Natural killer cell (primary cell): ENCODE measurements at places on chromosomes 6 and 20.

DNA sequence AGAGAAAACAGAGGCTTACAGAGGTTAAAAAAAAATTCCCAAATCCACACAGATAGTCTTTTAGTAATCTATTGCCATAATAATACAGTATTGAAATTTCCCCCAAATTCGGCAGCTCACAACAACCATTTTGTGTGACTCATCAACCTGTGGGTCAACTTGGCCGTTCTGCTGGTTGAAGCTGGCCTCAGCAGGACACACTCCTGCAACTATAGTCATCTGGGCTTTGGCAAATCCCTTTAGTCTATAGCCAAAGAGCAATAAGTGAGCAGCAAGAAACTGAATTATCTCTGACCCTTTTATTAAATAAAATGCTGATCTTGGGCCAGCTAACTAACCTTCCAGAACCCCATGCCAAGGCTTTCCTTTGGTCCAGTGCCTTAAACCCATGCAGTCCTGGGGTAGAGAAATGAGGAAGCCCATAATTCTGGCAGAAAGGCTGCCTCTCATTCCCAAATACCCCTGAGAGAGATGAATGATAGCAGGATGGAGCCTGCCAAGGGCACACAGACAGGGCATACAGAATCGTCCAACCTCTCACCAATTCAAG is 17.2 kb upstream of the SNAP25 start:
- no peak for DNase-seq
- no peaks in the 10 kb centered on the region for H3K4me1 ChIP-seq
- H3K4me3 ChIP-seq = no peak overlapping the region

GRCh38 chr6:109260701-109261100 is 121.6 kb downstream of the CD164 start:
- no peak overlapping the region for H3K4me3 ChIP-seq
- H3K27me3 ChIP-seq = no peaks in the 10 kb centered on the region
- no peaks in the 10 kb centered on the region for H3K4me1 ChIP-seq

DNA sequence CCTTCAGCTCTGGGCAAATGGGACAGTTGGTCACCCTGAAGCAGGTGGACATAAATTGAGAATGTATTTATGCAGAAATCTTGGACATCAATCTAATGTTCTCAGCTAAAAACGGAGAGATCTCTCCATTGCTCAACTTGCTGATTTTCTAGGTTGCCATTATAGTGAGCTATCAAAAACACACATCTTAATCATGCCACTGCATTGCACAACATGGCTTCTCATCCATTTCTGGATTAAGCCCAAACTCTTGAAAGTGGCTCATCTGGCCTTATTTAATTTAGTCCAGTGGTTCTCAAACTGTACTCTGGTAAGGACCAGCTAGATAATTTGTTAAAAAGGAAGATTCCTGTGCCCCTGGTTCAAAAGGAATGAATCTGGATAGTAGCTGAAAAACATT is 324.9 kb upstream of the CITED2 start:
- H3K36me3 ChIP-seq = no peaks in the 10 kb centered on the region
- H3K4me1 ChIP-seq = peaks cover 3% of the 10 kb centered on the region
- no peak for DNase-seq
- H3K4me3 ChIP-seq = no peak overlapping the region
- H3K27ac ChIP-seq = no peak overlapping the region

DNA sequence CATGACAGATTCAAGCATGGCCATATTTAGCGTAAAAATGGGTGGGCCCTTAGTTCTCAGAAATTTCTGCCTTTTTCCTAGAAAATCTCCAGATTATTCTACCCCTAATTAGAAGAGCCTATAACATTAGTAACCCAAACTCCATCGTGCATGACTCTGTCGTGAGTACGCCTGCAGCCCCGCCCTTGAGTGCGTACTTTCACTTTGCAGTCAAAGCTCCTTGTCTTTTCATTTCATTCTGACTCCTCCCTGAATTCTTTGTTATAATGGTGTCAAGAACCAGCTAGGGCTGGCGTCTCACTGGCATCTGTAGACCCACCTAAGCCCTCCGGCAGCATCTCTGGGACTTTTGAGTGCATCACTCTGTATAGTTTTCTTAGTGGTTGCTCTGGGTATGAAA is 61.7 kb upstream of the NOX3 start:
- DNase-seq = no peak
- H3K36me3 ChIP-seq = no peaks in the 10 kb centered on the region
- H3K4me3 ChIP-seq = no peak overlapping the region
- no peak overlapping the region for H3K27ac ChIP-seq
- H3K4me1 ChIP-seq = no peaks in the 10 kb centered on the region
- no peaks in the 10 kb centered on the region for H3K27me3 ChIP-seq

DNA sequence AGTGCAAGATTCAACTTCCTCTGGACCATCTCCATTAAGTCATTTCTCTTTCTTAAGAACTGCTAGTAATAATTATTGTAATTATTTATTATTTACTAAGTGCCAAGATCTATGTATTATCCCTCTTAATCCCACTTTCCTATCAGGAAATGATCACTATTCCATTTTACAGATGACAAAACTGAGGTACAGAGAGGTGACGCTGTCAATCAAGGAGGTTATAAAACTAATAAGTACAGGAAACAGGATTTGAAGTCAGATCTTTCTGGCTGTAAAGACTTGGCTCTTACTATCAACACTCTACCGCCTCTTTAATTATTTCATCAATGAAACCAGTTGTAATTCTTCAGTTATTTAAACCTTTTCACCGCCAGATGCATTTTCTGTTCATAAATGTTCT is 37.4 kb downstream of the BLOC1S5 start:
- H3K4me3 ChIP-seq = no peak overlapping the region
- no peak for DNase-seq
- H3K27ac ChIP-seq = no peak overlapping the region

GRCh38 chr20:15319439-15319838 is 982.0 kb upstream of the FLRT3 start:
- no peak overlapping the region for H3K27ac ChIP-seq
- DNase-seq = no peak
- H3K4me1 ChIP-seq = no peaks in the 10 kb centered on the region
- H3K36me3 ChIP-seq = no peaks in the 10 kb centered on the region

GRCh38 chr20:35117196-35117595 is 24.6 kb upstream of the TRPC4AP start:
- H3K36me3 ChIP-seq = peaks cover 52% of the 10 kb centered on the region
- no peak for DNase-seq
- no peaks in the 10 kb centered on the region for H3K4me1 ChIP-seq
- H3K27ac ChIP-seq = no peak overlapping the region

DNA sequence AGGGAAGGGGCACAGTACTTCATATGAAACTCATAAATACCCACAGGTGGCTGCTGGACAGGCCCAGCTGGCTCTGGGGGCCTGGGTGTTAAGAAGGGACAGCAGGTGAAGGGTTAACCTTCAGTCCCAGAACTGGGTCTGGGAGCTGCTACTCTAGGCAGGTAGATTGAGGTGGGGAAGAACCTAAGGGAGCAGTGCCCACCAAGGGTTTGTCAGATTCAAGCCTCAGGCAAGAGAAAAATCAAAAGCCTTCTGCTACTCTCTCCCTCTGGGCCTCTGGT is 5.6 kb downstream of the RPL10A start:
- H3K27me3 ChIP-seq = no peaks in the 10 kb centered on the region
- H3K4me3 ChIP-seq = no peak overlapping the region
